ENCODE measurements at places on chromosomes 7 and 10.

GRCh38 chr10:126955396-126955795, 50.2 kb downstream of the DOCK1 start:
- DNase-seq: no peak

DNA sequence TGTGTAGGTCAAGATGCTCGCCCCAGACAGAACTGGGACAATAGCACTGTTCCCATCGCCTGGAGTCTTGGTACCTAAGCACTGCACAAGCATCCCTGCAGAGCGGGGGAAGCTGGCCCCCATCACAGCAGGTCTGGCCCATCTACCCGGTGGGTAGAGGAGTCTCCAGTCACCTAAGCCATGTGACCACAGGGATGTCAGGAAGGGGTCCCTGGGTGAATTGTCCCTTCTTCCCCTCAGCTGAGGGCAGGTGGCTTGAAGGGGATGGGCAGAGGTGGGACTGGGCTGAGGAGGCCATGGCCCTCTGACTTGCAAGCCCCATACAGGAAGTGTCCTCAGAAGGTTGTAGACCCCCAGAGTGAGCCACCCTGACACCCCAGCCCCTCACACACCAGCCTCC, 39.7 kb downstream of the FRMPD2 start:
- peak; percentile 9 for DNase-seq

DNA sequence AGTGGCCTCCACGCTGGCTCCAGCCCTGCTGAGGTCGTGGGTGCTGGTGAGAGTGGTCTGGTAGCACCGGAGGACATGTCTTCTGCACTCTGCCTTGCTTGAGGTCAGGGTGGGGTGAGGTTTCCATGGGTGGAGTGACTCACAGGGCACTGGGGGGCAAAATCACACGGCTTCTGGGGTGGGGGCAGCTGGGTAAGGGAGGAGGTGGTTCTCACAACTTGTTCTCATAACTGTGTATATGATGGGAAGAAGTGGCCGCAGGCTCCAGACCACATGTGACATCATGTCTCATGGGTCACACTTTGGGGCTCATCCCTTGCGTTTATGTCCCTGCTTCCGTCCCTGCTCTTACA, 884 bp upstream of the PRF1 start:
- peak; percentile 86 for DNase-seq

DNA sequence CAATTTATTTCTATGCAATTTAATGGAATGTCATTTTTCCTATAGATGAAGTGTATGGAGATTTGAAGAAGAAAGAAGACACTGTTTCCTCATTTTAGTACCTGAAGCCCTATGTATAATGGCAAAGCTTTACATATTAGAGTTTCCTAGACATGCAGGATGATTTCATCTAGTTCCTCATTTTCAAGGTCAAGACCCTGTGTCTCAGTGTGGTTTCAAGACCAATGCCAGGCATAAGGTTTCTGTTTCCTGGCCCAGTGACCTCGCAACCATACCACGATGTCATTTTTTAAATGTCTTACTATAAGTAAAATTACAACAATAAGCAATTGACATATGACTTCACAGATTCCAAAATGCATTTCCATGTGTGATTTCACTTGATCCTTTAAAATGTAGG, 336.5 kb upstream of the PRKCQ start:
- no peak for DNase-seq

DNA sequence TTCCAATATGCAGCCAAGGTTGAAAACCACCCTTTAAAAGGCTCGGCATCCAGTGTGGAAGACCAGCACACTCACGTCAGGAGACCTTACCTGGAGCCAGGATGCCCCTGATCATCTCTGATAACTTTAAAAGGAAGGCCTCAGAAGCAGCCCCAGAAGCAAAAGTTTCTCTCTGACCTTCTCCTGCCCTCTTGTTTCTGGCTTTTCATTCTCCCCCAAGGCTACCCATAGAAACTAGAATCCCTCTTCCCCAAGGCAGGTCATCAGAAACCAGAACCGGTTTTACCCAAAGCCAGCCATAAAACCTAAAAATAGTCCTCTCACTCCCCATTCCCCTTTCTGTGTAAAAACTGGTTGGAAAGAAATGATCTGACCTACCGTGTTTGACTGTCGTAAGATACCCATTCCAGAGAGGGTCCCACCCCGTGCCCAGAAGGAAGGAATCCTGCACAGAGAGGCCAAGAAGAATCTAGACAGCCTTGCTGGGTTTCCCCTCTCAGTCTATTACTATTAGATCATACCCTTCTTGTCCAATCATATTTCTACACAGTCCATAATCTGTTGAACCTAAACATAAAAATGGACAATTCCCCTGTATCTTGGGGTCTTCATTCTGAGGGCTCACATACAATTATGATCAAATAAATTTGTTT, 17.5 kb upstream of the TSPAN14 start:
- no peak for DNase-seq

GRCh38 chr7:36487756-36488336, 98.2 kb downstream of the ANLN start:
- peak; percentile 57 for DNase-seq

GRCh38 chr10:17814973-17815372, 5.8 kb downstream of the MRC1 start:
- DNase-seq: no peak

- DNase-seq: no peak
Measured at GRCh38 chr10:116588995-116589394, 1.8 kb upstream of the PNLIPRP1 start.

- no peak for DNase-seq
Measured at GRCh38 chr7:43363035-43363791, 219.7 kb upstream of the STK17A start.

DNA sequence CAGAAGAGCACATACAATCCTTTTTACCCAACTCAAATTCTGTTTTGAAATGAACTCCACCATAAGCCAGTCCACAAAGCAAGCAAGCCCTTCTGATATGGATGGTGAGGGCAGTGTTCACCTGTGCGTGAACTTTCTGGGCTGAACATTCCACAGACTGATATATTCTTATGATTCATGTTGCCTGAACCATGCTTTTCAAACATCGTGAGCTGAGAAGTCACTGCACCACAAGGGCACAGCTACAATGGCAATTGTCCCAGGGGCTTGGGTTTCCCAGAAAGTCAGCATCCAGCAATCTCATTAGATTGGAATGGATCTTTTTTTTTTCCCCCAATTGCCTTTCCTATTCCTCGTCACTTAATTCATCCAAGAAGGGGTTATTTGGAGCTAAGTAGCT, 86.9 kb upstream of the ZNF438 start:
- no peak for DNase-seq

All from activated CD8-positive, alpha-beta memory T cell treated with anti-CD3 and anti-CD28 coated beads, Interleukin-2, amount 10 ng/mL, durations not matched to agents 7 days and 5 days (primary cell).